Stimulated activated CD4-positive, alpha-beta T cell treated with anti-CD3 and anti-CD28 coated beads, Interleukin-1b, Interleukin-23, amount 100 ng/mL, for 4 hours (primary cell): ENCODE measurements at places on chromosomes 6 and 20.

DNA sequence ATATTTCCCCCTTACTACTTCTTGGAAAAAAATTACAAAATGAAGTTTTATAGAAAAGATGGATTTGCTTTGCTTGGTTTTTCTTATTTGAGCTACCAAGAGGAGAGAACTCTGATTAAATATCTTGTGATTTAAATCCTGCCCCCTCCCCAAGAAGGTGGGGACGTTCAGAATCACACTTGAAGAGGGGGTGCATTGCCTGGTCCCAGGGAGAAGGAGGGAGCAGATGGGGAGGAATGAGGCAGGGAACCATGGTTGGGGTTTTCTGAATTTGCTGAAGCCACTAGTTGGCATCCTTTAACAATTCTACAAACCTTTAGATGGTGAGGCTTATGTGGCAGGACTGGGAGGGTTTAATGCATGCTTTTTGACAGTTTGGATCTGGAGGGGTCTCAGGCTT is 5.5 kb downstream of the PCK1 start:
- no peak for DNase-seq

GRCh38 chr6:37517411-37517812 is 17.7 kb upstream of the CCDC167 start:
- peak; percentile 54 for DNase-seq

DNA sequence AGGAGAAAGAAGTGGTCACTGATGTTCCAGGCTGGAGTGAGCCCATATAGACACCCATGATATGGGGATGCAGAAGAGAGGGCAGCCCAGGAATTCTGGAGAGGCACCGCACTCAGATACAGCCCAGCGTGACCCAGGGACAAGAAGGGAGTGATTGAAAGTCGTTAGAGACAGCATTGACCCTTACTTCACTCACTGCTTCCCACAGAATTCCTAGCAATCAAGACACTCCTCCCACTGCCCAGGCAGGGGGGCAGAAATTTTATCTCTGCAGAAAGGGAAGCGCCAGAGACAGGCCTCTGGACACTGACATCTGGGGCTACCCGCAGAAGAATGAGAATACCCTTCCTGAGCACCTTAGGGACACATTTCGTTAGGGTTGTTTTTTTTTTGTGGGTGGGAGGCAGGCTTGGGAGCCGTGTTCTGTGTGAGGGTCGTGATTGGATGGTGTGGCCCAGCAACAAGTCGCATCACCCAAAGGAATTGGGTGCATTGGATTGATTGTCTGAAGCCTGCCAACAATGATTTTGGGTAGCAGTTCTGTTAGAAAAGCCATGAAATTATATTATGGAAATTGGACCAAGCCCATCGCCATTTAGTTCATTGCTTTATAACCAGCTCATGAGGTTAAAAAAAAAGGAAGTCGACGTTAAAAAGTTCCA is 45.9 kb upstream of the MAP3K4 start:
- DNase-seq: no peak

- DNase-seq: no peak
These were observed 29.3 kb upstream of the RALY start for GRCh38 chr20:33964441-33964840.

GRCh38 chr6:85163156-85164080 is 286.5 kb upstream of the NT5E start:
- no peak for DNase-seq

GRCh38 chr20:62494537-62494936 is 18.7 kb upstream of the GATA5 start:
- no peak for DNase-seq

DNA sequence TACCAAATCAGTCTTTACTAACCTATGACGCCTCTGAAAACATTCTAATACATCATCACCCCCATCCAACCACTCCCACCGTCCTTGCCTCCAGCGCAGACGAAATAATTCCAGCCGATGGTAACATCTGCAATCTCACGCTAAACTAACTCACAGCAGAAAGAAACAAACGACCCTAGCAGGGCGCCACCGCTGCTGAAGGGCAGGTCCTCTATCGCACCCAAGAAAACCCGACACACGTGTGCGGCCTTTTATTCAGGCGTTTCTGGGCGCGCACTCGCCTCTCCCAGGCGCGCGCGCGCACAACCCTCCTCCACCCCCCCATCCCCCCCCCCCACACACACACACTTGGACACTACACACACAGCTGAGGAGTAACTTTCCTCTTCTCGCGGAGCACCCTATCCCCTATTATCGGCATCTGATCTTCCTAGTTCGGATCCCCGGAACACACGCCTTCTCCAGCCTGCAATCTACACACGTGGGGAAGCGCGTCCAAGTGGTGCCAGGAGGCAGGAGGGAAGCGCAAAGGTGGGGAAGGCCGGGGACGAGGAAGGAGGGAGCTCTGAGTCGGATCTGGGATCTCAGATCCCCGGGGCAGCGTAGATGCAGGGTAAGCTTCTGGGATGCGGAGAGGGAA is 1.4 kb downstream of the GFOD1 start:
- DNase-seq: peak; percentile 30

- no peak for DNase-seq
These were observed 336.3 kb upstream of the NOX3 start for GRCh38 chr6:155791891-155792290.

DNA sequence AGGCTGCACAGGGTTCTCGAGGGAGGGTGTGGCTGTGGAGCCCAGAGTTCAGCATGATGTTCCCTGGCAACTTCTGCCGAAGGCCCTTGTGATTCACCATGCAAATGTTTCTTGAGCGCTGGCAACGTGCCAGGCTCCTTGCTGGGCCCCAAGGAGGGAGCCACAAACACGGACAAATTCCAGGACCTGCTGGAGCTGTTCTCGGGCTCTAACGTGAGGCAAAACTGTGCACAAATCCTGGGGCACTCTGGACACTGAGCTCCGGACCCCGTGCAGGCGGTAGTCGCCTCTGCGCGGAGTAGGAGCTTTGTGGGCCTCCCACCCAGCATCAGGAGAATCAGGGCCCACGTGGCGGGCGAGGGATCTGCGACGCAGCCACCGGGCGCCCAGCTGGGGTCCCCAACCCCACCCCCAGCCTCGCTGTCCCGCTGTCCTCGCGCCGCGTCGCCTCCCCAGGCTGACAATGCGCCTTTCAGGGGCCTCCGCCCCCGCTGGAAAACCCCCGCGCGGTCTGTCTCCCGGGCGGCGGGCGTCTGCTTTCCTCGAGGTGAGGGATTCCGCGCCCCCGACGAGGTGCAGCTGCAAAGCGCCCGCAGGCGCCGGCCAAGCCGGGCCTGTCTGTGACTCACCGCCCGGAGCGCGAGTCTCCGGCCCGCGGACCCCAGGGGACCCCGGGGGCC is 31.7 kb upstream of the SCUBE3 start:
- no peak for DNase-seq

DNA sequence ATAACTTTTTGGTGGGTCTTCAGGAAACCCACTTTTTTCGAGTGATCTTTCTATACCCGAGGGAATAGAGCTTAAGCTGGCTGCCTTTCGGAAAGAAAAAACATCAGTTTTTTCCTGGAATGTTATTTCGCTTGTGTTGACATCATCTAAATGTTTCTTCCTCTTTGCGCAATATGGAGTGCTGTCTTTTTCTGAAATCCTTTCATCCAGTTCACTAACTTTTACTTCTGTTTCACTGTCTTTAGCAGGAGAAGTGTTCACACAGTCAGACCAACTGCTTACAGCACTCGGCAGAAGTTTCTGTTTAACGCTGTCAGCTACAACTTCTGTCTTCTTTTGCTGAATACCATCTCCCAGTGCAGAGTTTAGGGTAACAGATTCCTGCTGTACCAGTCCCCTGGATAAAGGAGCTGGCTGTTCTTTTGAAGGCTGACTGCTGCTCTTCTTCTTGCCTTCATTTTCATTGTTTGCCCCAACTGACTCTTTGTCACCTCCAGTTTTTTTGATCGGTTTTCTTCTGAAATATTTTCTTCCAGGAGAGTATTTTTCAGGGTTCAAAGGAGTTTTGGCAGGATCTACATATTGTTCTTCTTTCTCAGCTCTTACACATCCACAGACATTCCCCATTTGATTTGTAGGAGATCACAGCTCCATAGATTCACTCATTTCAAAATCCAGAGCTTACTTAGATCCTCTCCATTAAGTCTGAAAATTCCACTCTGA is 50.0 kb upstream of the DST start:
- no peak for DNase-seq
